Osteocyte (in vitro differentiated cells): ENCODE measurements at places on chromosomes 1 and 21. TPM values are rescaled to one million over a fixed set of nuclear protein-coding genes. Genes with fewer than 3 reads are reported as not detected.

DNA sequence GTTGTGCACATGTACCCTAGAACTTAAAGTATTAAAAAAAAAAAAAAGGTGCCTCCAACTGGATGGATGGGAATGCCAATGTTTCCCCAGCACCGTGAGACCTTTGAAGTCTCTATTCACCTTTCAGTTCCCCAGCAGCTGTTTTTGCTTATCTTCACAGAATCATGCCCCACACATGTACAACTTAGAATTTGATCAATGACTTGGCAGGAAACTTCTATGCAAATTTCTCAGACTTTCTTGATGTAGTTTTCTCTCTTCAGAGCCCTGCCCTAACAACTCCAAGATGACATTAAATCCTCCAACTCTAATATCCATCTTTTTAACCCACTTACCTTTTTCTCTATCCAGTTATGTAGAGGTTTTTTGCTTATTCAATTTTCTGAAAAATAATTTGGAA lies 144.3 kb downstream of the PLPPR5 start:
- peaks cover 27% of the 10 kb centered on the region for H3K27me3 ChIP-seq
- no peaks in the 10 kb centered on the region for H3K36me3 ChIP-seq

- H3K4me3 ChIP-seq: peak overlapping the region; percentile 84
- DNase-seq: no peak
- H3K27me3 ChIP-seq: no peaks in the 10 kb centered on the region
- peaks cover 40% of the 10 kb centered on the region for H3K36me3 ChIP-seq
- H3K27ac ChIP-seq: peak overlapping the region; percentile 93
- H3K4me1 ChIP-seq: peaks cover 36% of the 10 kb centered on the region
Observed at GRCh38 chr21:39347537-39347936, 1.4 kb downstream of the HMGN1 start.

DNA sequence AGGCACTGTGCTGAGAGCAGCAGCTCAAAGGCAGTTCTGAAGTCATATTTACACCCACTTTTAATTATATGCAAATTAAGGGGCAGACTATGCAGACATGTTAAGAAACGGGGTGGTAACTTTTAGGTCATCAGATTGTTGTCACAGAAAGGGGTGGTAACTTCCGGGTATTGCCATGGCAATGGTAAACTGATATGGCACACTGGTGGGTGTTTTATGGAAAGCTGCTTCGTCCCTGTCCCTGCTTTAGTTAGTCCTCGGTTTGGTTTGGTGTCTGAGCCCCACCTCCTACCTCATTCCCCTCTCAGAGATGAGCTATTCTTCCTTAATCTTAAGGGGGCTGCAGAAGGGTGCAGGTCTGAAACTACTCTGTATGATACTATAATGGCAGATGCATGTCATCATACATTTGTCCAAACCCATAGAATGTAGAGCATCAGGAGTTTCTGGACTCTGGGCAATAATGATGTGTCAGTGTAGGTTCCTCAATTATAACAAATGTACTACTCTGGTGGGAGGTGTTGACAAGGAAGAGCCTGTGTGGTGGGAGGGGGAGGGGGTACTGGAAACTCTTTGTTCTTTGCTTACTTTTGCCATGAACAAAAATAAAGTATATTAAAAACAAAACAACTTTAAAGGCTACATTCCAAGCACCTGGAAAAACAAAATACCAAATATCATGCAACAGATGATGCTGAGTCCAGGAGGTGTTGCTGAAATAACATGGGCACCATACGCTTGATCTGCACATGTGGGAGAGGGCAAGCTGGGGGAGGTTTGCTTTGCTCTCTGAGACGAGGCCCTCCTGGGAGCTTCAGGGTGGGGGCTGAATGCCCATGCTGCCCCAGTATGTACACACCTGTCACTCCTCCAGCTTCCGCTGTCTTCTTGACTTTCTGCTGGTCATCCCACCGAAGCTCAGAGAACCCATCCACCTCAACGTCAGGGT lies 6.3 kb downstream of the PARP1 start:
- no peak overlapping the region for H3K27ac ChIP-seq
- H3K4me3 ChIP-seq: no peak overlapping the region
- H3K4me1 ChIP-seq: peaks cover 55% of the 10 kb centered on the region
- no peaks in the 10 kb centered on the region for H3K27me3 ChIP-seq
- DNase-seq: no peak
- H3K36me3 ChIP-seq: peaks cover 40% of the 10 kb centered on the region

- no peaks in the 10 kb centered on the region for H3K36me3 ChIP-seq
- no peak overlapping the region for H3K27ac ChIP-seq
- H3K4me3 ChIP-seq: no peak overlapping the region
- no peaks in the 10 kb centered on the region for H3K27me3 ChIP-seq
- DNase-seq: no peak
Observed at GRCh38 chr1:248359415-248359814, 2.0 kb upstream of the OR2T4 start.

Gene CYP4Z1
- total RNA-seq: not detected in 2 replicates

Gene INSRR
- total RNA-seq: 0.08 and 0.21 TPM in 2 replicates

DNA sequence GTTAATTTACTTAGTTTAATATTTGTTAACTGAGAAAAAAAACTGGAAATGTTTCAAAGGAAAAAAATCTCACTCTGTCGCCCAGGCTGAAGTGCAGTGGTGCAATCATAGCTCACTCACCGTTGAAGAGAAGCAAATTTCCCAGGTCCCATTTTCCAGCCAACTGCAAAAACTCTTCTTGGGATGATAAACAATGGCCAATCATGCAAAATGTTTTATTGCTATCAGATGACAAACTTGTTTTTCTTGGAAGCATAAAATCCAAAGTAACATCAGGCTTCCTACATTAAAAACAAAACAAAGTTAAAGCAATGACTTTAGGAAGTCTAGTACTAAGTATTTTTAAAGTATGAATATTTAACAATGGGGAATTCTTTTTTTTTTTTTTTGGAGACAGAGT lies 84.9 kb downstream of the LYST start:
- H3K36me3 ChIP-seq: peaks cover 13% of the 10 kb centered on the region
- H3K27ac ChIP-seq: no peak overlapping the region
- no peak overlapping the region for H3K4me3 ChIP-seq
- DNase-seq: no peak
- H3K4me1 ChIP-seq: peaks cover 14% of the 10 kb centered on the region

- no peak overlapping the region for H3K27ac ChIP-seq
- H3K36me3 ChIP-seq: no peaks in the 10 kb centered on the region
- H3K4me3 ChIP-seq: no peak overlapping the region
Observed at GRCh38 chr1:225678545-225678944, 25.6 kb upstream of the ENAH start.

DNA sequence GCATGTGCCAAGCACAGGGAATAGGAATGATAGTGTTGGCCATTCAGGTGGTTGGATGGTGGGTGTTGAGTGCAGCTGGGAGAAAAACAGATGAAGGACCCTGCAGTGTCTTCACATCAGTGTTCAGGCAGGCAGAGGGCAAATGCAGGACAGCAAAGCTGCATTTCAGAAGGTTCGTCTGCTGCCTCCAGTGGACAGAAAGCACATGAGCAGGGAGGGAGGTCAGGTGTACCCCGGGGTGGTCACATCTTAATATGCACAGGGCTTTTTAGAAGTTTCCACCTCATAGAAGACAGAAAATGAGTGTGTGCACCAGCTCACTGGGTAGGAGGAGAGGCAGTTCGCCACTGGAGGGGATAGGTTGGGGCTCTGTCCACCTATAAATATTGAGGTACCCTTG lies 184.9 kb downstream of the SLC35F3 start:
- no peaks in the 10 kb centered on the region for H3K4me1 ChIP-seq
- H3K4me3 ChIP-seq: no peak overlapping the region
- H3K36me3 ChIP-seq: no peaks in the 10 kb centered on the region
- H3K27me3 ChIP-seq: no peaks in the 10 kb centered on the region
